ENCODE measurements at places on chromosomes 16 and 17.

GRCh38 chr17:35749560-35750412 lies 3.3 kb downstream of the GAS2L2 start:
- no peak for DNase-seq

DNA sequence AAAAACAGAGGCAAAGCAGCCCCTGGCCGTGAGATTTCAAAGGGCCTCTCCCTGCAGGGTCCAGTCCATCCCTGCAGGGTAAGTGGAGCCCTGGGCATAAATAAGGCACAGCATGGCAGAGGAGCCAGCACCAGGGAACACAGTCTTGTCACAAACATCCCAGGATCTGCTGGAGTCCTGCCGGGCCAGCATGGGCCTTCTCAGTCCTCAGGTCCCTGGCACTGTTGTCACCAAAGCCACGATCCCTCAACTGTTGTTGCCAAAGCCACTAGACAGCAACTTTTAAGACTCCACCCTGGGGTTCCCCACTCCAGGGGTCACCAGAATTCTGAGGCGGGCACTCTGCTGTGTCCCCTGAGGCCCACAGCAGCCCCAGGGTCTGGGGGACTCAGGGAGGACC lies 47.8 kb upstream of the BAHCC1 start:
- no peak for DNase-seq

GRCh38 chr17:40485851-40486521 lies 15.4 kb downstream of the TNS4 start:
- peak; percentile 26 for DNase-seq

DNA sequence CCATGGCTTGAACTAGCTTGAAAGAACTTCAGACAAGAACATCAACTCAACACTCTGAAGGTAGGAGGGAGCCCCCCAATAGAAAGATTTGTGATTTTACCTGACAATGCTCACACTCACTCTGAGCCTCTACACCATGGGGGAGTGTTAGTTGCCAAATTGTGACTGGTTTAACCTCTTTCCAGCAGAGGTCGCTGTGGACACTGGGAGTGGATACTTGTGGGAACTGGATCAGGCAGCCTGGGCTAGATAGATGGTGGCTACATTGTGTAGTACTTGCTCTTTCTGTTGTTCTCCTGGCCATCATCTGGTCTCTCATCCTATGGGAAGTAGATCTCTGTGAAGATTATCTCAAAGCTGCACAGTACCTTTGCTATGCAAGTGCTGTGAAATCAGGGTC lies 2.9 kb downstream of the SMPD3 start:
- DNase-seq: peak; percentile 41

DNA sequence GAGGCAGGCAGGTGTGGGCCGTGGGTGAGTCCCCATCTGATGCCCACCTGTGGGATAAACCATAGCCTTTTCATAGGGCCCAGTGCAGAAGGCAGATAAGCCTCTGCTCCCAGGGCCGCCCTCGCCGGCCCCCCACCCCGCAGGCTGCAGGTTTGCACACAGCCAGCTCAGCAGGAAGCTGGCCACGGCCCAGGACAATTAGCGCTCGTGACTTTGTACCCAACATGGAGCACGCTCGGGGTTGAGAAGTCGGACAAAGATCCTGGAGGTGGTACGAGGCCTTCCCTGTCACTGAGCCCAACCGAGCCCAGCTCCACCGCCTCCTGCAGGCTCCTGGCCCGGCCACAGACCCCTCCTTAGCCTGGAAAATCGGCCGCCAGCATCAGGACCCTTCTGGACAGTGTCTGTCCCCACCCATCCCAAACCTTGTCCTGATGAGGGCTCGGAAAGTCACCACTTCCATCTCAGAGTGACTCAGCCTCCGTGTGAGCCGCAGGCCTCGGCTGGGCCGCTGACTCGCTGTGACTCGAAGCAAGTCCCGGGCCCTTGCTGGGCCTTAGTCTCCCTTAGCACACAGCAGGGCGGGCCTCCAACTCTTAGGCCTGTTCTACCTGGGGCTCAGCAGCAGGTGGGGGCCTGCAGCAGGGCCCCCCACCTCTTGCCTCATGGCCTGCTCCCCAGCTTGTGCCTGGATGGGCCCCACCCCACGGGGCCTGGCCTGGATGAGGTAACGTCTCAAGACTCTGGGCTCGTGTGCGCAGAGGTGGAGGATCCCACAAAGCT lies 22.7 kb downstream of the FAM83G start:
- peak; percentile 79 for DNase-seq

- DNase-seq: no peak
Measured at GRCh38 chr17:41943492-41943891, 13.1 kb downstream of the ODAD4 start.

GRCh38 chr17:49566668-49567071 lies 9.0 kb upstream of the NXPH3 start:
- no peak for DNase-seq

- DNase-seq: no peak
Measured at GRCh38 chr16:2199095-2199494, 2.7 kb upstream of the CASKIN1 start.

GRCh38 chr17:75194879-75195278 lies 10.6 kb upstream of the NUP85 start:
- no peak for DNase-seq

GRCh38 chr17:29653995-29654714 lies 31.4 kb upstream of the CORO6 start:
- no peak for DNase-seq

- DNase-seq: no peak
Measured at GRCh38 chr16:74726716-74727115, 26.1 kb upstream of the MLKL start.

- DNase-seq: no peak
Measured at GRCh38 chr16:10629592-10629963, 49.2 kb upstream of the EMP2 start.

DNA sequence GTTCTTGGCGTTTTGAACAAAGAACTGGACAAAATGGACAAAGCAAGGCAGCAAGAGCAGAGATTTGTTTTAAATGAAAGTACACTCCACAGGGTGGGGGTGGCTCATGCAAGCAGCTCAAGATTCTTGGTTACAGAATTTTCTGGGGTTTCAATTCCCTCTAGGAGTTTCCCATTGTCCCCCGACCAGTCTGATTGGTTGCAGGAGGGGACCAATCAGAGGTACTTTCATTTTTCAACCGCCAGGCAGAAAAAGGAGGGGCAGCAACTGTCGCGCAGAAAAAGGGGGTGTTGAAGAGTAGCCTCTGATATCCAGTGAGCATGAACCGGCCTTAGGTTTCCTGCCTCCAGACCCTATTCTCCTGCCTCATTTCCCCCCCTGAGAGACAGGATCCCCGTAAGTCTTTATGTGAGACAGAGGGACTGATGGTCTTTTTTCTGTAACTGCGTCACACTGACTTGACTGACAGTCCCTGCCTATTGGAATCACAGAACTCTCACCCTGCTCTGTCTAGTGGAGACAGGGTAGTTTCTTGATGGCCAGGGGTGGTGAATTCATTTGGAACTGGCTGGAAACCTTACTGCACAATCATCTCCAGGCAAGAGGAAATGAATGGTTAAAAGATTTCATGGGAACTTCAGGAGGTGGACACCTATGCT lies 59.4 kb upstream of the ALOX12 start:
- DNase-seq: no peak

GRCh38 chr16:29840240-29840639 lies 20.0 kb downstream of the MVP start:
- DNase-seq: no peak

DNA sequence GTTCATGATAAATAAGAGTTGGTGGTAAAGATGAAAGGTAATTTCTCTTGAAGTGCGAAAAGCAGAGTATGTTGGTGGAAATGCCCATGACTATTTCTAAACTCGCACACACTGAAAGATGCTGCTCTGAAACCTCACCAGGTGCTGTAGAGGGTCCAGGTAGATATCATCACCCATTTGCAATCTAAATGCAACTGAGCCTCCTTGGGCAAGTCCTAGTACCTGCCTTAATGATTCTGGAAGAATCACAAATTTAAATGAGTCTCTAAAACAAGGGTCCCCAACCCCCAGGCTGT lies 5.9 kb upstream of the MMD start:
- no peak for DNase-seq

DNA sequence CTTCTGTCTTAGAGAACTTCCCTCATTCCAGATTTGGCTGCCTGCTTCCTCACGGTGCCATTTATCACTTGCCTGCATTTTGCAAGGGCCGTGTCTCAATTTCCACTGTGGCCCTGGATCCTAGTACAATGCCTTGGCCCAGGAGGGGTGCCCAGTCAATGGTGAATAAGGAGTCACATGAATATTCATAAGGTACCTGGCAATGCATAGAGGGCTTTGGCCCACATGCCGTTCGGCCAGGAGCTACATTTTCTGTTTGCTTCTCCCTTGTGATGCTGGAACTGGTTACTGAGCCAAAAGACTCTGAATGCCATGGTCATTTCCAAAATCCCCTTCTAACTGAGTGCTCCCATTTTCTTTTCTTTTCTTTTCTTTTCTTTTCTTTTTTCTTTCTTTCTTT lies 4.8 kb upstream of the PIRT start:
- DNase-seq: no peak

- no peak for DNase-seq
Measured at GRCh38 chr16:21653571-21653970, 1.2 kb upstream of the IGSF6 start.

DNA sequence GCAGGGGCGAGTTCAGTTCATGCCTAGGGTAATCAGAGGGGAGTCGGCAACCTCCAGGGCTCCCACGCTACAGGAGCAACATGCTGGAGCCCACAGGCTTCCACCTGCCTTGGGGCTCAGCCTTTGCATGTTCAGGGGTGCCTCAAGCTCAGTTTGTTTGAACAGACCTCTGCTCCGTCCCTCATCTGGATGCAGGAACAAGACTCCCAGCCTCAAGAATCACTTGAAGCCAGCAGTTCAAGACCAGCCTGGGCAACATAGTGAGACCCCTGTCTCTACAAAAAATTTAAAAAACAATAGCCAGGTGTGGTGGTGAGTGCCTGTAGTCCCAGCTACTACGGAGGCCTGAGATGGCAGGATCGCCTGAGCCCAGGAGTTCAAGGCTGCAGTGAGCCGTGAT lies 4.9 kb upstream of the HSD11B2 start:
- DNase-seq: no peak

- DNase-seq: no peak
Measured at GRCh38 chr17:19534562-19535149, 1.0 kb downstream of the SLC47A1 start.

DNA sequence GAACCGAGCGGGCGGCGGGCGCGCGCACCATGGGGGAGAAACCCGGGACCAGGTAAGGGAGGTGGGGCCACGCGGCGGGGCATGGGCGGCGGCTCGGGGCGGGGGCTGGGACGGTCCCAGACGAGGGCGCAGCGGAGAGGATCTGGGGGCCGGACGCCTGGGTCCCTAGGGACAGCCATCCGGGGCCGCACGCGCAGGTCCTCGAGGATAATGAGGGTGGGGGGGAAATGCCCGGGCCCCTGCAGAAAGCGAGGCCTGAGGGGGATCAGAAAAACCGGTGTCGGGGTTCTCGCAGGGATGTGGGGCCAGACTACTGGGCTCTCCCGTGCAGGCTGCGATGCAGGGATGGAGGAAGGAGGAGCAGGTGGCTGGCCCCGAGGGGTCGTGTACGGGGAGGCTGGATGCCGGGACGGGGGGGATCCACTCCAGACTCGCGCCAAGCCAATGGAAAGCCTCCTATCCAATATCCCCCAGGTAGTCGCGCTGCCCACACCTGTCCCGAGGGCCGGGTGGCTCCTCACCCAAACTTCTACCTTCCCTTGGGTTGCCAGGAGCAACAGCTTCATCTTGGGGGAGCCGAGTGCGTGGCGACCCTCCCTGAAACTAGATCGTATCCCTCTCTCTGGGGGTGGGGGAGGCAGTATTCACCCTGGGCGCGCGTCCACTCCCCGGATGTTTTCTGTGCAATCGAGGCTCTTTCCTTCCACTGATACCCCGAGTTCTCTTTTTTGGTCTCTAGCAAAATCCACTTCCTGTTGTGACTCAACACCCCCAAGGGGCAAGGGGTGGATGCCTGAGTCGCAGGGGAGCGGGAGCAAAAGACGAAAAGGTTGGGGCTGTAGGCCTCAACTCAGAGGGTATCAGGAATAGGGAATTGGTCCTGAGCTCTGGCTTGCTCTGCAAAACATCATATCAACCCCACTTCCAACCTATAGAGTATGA lies 532 bp downstream of the ARRB2 start:
- DNase-seq: peak; percentile 66

- no peak for DNase-seq
Measured at GRCh38 chr16:12801511-12802042, 2.1 kb downstream of the CPPED1 start.

GRCh38 chr16:54067322-54068065 lies 219.1 kb downstream of the IRX3 start:
- no peak for DNase-seq

- DNase-seq: no peak
Measured at GRCh38 chr16:58853854-58854791, 120.0 kb upstream of the GOT2 start.

GRCh38 chr17:59335685-59336084 lies 4.2 kb downstream of the YPEL2 start:
- no peak for DNase-seq

DNA sequence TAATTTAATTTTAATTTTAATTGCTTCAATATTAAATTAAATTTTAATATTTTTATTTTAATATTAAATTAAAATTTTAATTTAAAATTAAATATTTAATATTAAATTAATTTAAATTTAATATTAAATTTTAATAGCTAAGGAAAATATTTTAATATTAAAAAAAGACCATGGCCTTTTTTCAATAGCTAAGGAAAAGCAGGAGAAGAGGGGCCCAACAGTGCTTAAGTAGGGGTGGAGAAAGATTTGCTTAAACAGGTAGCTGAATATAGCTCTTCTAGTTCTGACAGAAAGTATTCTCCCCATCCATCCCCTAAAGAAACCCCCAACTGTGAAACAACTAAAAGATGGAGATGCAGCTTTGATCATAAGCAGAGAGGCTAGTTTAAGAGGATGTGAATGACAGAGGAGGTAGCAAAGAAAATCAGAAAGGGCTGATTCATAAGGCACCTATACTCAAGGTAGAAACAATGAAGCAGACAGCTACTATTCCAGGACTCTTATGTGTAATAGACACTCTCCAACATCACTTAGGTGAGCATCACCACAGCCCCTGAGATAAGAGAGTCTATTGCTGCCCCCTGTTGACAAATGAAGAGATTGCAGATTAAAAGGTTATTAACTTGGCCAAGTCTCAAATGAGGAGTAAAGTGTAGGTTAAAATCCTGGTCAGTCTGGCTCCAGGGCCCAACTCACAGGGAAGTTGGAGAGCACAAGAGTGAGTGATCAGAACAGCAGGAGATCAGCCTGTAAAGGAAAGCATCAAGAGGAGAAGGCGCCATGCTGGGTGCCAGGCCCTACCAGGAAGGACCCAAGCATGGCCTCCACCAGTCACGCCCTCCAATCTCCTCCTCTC lies 7.8 kb upstream of the RNASEK start:
- DNase-seq: peak; percentile 75

DNA sequence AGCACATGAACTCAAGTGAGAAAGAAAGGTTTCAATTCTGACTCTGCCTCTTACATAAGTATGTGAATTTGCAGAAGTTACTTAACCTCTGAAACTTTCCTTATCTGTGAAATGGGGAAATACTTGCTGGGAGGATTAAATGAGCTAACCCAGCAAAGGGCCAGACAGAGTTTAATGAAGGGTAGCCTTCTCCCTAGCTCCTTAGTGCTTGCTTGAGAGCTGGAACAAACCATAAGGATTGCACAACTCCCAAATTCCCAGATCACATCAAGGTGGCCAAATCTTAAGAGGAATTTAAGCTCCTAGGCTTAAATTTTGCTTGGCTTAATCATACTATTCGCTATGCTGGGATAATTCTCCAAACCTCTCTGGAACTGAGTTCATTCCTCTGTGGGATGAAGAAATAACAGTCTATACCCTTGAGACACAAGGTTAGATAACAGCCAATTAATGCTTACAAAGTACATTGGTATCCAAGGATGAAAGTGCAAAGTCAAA lies 11.8 kb upstream of the WSB1 start:
- DNase-seq: no peak
